Spinal cord (tissue), 10 donors: ENCODE measurements at places on chromosomes 4 and X. TPM values are rescaled to one million over a fixed set of nuclear protein-coding genes. Genes with fewer than 3 reads are reported as not detected.

The C1QTNF7 gene
- 1.0 TPM for polyA plus RNA-seq

DNA sequence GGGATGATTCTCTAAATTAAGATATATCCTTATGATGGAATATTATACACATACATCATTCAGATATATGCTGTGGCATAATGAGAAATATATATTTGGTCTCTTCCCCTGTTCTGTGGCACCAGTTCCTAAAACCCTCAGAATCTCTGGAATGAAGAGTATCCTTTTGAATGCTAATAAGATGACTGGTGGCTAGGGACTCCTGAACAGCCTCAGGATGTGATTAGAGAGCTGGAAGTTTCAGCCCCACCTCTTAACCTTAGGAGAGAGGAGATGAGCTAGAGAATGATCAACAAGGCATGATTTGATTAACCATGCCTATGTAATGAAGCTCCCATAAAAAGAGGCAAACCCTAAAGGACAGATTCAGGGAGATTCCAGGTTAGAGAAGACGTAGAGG is 632.0 kb downstream of the IQCM start:
- H3K27ac ChIP-seq = no peak overlapping the region
- no peaks in the 10 kb centered on the region for H3K27me3 ChIP-seq
- no peak for DNase-seq
- H3K4me3 ChIP-seq = no peak overlapping the region

GRCh38 chr4:5963611-5964010 is 54.6 kb downstream of the C4orf50 start:
- no peak for DNase-seq
- no peak overlapping the region for H3K4me3 ChIP-seq
- H3K27me3 ChIP-seq = no peaks in the 10 kb centered on the region
- H3K36me3 ChIP-seq = no peaks in the 10 kb centered on the region
- H3K4me1 ChIP-seq = peaks cover 12% of the 10 kb centered on the region

DNA sequence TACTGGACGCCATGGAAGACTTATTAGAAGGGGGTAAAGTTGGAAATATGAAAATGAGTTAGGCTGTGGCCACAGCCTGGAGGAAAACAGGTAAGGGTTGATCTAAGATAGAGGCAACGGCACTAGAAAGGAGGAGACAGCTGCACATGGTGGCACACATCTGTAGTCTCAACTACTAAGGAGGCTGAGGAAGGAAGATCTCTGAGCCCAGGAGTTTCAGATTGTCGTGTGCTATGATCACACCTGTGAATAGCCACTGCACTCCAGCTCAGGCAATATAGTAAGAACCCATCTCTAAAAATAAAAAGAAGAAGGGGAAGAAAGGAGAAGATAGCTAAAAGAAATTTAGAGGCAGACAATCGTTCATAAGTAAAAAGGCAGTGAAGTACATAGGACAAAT is 87.8 kb upstream of the SORBS2 start:
- no peak for DNase-seq
- no peaks in the 10 kb centered on the region for H3K27me3 ChIP-seq
- no peak overlapping the region for H3K4me3 ChIP-seq
- H3K27ac ChIP-seq = no peak overlapping the region

The SPOCK3 gene
- 97.4 TPM for polyA plus RNA-seq

The CRMP1 gene
- 479 TPM for polyA plus RNA-seq

GRCh38 chr4:17761062-17761461 is 20.4 kb downstream of the FAM184B start:
- H3K4me1 ChIP-seq = peaks cover 7% of the 10 kb centered on the region
- DNase-seq = no peak
- H3K27ac ChIP-seq = no peak overlapping the region

The CXCL3 gene
- 2.2 TPM for polyA plus RNA-seq

- H3K36me3 ChIP-seq = peaks cover 7% of the 10 kb centered on the region
- no peaks in the 10 kb centered on the region for H3K27me3 ChIP-seq
- H3K4me1 ChIP-seq = peaks cover 12% of the 10 kb centered on the region
- no peak for DNase-seq
- peak overlapping the region; percentile 88 for H3K27ac ChIP-seq
Measured at GRCh38 chr4:158170691-158171561, 1.9 kb downstream of the GASK1B start.

DNA sequence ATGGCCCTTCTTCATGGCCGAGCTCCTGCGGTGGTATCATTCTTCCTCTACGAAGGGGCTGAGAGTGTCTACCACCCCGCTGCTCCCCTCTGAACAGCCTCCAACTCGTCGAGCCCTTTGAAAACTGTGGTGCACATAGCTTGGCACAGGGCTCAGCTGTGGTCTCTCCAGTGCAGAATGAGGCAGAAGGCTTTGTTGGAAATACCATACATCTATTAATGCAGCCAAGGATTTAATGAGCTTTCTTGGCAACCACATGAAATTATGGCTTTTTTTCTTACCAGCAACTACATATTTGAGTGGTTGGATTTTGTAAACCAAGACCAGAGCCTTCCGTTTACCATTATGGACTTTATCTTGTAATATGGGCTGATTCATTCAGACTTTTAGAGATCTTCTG is 61.7 kb upstream of the CBR4 start:
- H3K27ac ChIP-seq = no peak overlapping the region
- H3K36me3 ChIP-seq = no peaks in the 10 kb centered on the region
- no peak overlapping the region for H3K4me3 ChIP-seq
- H3K27me3 ChIP-seq = no peaks in the 10 kb centered on the region

The PHF8 gene
- 20.1 TPM for polyA plus RNA-seq

DNA sequence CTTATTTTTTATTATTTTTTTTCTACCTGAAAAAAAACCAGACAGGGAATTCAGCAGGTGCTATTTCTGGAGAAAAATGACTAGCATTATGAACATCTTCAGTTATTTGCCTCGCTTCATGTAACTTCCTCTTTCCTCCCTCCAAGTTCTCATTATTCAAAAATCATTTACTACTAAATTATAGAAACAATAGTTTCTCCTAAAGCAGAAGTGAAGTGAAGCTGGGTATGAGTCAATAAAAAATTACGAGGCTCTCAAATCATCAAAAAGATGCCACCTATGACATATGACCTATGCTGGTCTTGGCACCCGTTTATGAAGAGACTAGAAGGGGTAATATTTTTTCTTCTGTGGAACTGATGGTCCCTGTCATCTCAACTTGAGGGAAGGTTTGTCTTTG is 145.0 kb upstream of the AADAT start:
- no peak overlapping the region for H3K4me3 ChIP-seq
- H3K27me3 ChIP-seq = no peaks in the 10 kb centered on the region
- no peak overlapping the region for H3K27ac ChIP-seq

GRCh38 chr4:185779517-185779916 is 32.5 kb downstream of the SORBS2 start:
- no peaks in the 10 kb centered on the region for H3K27me3 ChIP-seq
- peaks cover 6% of the 10 kb centered on the region for H3K36me3 ChIP-seq
- no peak for DNase-seq
- peaks cover 2% of the 10 kb centered on the region for H3K4me1 ChIP-seq
- H3K27ac ChIP-seq = no peak overlapping the region

GRCh38 chr4:186840771-186841301 is 117.2 kb upstream of the FAT1 start:
- H3K4me3 ChIP-seq = no peak overlapping the region
- H3K36me3 ChIP-seq = no peaks in the 10 kb centered on the region
- DNase-seq = no peak
- no peak overlapping the region for H3K27ac ChIP-seq
- no peaks in the 10 kb centered on the region for H3K27me3 ChIP-seq

The VGLL1 gene
- not detected for polyA plus RNA-seq

- H3K27me3 ChIP-seq = no peaks in the 10 kb centered on the region
- no peaks in the 10 kb centered on the region for H3K36me3 ChIP-seq
- H3K27ac ChIP-seq = no peak overlapping the region
- H3K4me1 ChIP-seq = no peaks in the 10 kb centered on the region
- H3K4me3 ChIP-seq = no peak overlapping the region
Measured at GRCh38 chr4:110268352-110268751, 69.9 kb upstream of the ELOVL6 start.

The GPC3 gene
- 79.7 TPM for polyA plus RNA-seq

- no peak overlapping the region for H3K27ac ChIP-seq
- H3K27me3 ChIP-seq = no peaks in the 10 kb centered on the region
- H3K36me3 ChIP-seq = no peaks in the 10 kb centered on the region
- DNase-seq = no peak
- H3K4me1 ChIP-seq = no peaks in the 10 kb centered on the region
Measured at GRCh38 chr4:67593741-67594175, 35.2 kb downstream of the STAP1 start.

The GUCY1A1 gene
- 23.3 TPM for polyA plus RNA-seq

DNA sequence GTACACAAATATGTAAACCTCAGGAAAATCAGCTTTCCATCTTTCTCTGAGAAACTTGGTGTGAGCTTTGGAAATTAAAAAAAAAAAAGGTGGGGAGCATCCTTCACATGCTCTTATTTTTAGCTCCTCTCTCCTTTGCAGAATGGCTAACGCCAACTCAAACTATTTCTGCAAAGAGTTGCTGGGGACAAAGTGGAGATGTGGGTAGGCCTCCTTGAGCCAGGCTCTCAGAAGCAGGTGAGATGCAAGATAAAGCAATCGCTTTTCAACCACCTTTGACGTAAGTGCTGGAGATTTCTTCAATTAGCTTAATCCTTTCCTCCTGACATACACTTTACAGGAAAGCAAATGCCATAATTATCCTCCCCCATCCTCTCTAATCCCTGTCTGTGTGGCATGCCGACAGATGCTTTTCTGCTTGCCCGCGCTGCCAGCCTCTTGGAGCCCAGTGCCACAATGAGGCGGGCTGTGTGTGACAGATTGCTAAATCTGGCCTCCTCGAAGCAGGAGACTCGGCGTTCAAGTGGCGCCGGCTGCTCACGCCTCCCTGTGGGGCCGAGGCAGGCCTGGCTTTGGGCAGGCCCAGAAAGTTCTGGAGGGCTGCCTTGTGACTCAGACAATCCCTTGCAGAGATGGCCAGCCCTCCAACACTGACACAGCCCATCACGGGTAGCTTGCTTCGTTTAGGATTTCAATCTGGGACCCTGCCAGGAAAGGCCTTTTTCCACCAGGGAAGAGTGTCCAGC is 64.9 kb upstream of the SOD3 start:
- peak; percentile 91 for DNase-seq
- no peak overlapping the region for H3K27ac ChIP-seq
- peaks cover 4% of the 10 kb centered on the region for H3K27me3 ChIP-seq
- H3K36me3 ChIP-seq = no peaks in the 10 kb centered on the region

DNA sequence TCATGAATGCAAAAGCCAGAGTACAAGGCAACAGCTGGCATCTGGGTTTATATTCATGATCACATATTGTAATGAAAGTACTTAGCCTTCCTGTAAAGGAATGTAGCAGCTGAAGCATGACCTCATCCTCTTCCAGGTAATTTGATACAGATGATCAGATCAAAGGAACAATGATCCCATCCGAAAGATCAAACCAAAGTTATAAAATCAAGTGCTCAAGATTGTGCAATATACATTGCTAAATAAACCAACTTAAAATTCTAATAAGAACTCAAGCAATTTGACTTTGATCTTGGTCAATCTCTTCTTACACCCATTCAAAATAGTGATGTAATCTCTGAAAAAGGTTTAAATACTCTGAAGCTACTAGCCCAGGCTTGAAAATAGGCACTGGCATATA is 113.1 kb upstream of the INPP4B start:
- H3K4me3 ChIP-seq = no peak overlapping the region
- H3K27me3 ChIP-seq = no peaks in the 10 kb centered on the region
- no peak for DNase-seq
- H3K27ac ChIP-seq = no peak overlapping the region
- H3K36me3 ChIP-seq = no peaks in the 10 kb centered on the region

DNA sequence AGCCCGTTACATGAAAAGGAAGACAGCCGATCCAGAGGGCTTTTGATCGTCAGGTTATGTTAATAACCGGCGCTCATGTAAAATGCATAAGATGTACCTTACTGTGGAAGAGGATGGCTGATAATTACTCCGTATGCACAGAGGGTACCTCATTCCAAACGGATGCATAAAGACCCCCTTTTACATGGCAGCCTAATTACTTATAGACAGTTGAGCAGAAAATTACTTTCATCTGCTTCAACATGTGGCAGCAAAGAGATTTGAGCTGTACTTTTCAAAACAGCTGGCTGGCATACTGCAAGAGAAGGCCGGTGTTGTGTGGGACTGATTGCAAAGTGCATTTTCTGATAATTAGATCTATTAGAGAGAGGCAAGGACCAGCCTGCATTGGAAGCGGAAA is 103.4 kb downstream of the SHOX start:
- no peak overlapping the region for H3K4me3 ChIP-seq
- H3K27ac ChIP-seq = no peak overlapping the region
- H3K27me3 ChIP-seq = peaks cover 8% of the 10 kb centered on the region
- H3K4me1 ChIP-seq = peaks cover 6% of the 10 kb centered on the region

The BTK gene
- 4.1 TPM for polyA plus RNA-seq

The DKK2 gene
- polyA plus RNA-seq = 5.7 TPM

- no peak overlapping the region for H3K27ac ChIP-seq
- H3K4me1 ChIP-seq = peaks cover 18% of the 10 kb centered on the region
- H3K27me3 ChIP-seq = peaks cover 2% of the 10 kb centered on the region
Measured at GRCh38 chrX:69163936-69164741, 1.1 kb downstream of the PJA1 start.

DNA sequence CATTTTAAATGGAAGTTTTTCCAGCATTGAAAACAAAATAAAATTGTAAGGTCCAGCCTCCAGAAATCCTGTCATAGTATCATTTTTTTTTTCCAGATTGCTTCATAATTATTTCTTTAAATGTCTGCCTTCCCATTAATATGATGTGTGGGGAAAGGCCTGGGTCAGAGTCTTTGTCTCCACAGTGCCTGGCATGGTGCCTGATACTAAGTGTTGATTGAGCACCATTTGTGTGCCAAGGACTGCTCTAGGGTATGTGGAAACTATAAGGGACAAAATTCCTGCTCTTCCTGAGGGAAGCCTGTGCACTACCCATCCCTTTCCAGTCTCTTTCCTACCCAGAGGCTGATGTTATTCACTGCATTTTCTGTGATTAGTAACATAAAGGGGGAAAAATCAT is 53.1 kb upstream of the BEND4 start:
- H3K27me3 ChIP-seq = no peaks in the 10 kb centered on the region
- H3K4me1 ChIP-seq = no peaks in the 10 kb centered on the region
- peak; percentile 44 for DNase-seq
- H3K4me3 ChIP-seq = no peak overlapping the region
- no peaks in the 10 kb centered on the region for H3K36me3 ChIP-seq
- no peak overlapping the region for H3K27ac ChIP-seq

DNA sequence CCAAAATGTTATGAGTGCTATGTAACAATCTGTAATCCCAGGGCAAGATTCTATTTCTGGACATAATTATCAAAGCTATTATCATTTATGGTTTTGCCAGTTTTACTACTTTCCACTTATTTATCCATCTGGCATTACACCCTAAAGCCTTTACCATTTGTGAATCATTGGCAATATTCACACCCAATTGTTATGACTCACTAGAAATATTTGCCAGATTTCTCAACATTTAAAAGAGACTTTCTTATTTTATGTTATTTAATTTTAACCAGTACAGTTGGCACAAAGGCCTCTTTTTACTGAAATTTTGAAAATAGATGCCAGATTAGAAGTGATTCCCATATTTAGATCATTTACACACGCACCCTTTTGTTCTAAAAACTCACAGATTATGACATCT is 242.7 kb upstream of the WDFY3 start:
- no peak for DNase-seq
- no peaks in the 10 kb centered on the region for H3K27me3 ChIP-seq
- no peak overlapping the region for H3K27ac ChIP-seq
- no peaks in the 10 kb centered on the region for H3K36me3 ChIP-seq
- no peaks in the 10 kb centered on the region for H3K4me1 ChIP-seq

- H3K4me1 ChIP-seq = no peaks in the 10 kb centered on the region
- H3K27me3 ChIP-seq = peaks cover 2% of the 10 kb centered on the region
- H3K36me3 ChIP-seq = no peaks in the 10 kb centered on the region
- no peak overlapping the region for H3K4me3 ChIP-seq
- no peak for DNase-seq
Measured at GRCh38 chrX:960821-961220, 251.6 kb downstream of the CRLF2 start.

GRCh38 chr4:40577588-40578253 is 51.9 kb downstream of the RBM47 start:
- no peaks in the 10 kb centered on the region for H3K27me3 ChIP-seq
- no peaks in the 10 kb centered on the region for H3K36me3 ChIP-seq
- DNase-seq = no peak
- no peak overlapping the region for H3K4me3 ChIP-seq
- H3K27ac ChIP-seq = no peak overlapping the region
